ENCODE measurements at places on chromosomes 7 and 10. TPM values are rescaled to one million over a fixed set of nuclear protein-coding genes. Genes with fewer than 3 reads are reported as not detected.

The SFTPA2 gene
- total RNA-seq, result not detected

The SYT15B gene
- total RNA-seq, result 15.9 TPM

GRCh38 chr7:80860554-80860953, 58.3 kb downstream of the SEMA3C start:
- DNase-seq, result no peak

- DNase-seq, result no peak
These were observed 38.1 kb downstream of the EXOC6 start for GRCh38 chr10:92886334-92886961.

DNA sequence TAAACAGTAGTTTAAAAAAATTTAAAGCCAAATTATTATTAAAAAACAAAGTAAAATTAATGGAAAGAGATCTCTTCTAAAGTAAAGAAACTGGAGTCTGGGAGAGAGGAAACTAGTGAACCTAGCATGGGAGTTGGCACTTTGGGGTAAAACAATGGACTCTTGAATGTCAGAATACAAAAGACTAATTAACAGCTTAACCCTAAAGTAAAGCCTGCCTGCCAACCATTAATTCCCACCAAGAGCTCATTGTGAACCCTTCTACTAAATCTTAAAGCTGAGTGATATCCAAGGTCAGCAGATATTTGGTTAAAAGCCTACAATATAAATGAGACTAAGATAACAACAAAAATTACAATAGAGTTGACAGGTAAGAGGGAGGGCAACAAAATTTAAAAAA, 36.5 kb downstream of the KMT2C start:
- DNase-seq, result no peak

The BICC1 gene
- total RNA-seq, result 17.3 TPM

The LHFPL3 gene
- not detected for total RNA-seq

The TMEM243 gene
- 37.7 TPM for total RNA-seq

DNA sequence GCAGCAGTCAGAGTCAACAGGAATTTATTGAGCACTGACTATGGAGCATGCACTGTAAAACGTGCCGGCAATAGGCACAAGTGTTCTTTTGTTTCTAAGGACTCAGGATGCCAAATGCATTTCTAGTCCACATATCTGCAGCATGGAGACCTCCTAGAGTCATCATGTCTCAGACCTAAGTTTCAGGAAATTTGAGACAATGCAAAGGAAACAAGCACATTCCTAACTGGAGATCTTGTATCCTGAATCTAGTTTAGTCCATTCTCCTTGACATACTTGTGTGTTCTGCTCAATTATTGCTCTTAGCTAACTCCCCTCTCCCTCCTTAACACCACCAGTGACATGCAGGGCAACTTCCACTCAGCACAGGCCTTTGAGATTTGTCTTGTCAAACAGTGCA, 173.2 kb downstream of the ZNF438 start:
- no peak for DNase-seq

DNA sequence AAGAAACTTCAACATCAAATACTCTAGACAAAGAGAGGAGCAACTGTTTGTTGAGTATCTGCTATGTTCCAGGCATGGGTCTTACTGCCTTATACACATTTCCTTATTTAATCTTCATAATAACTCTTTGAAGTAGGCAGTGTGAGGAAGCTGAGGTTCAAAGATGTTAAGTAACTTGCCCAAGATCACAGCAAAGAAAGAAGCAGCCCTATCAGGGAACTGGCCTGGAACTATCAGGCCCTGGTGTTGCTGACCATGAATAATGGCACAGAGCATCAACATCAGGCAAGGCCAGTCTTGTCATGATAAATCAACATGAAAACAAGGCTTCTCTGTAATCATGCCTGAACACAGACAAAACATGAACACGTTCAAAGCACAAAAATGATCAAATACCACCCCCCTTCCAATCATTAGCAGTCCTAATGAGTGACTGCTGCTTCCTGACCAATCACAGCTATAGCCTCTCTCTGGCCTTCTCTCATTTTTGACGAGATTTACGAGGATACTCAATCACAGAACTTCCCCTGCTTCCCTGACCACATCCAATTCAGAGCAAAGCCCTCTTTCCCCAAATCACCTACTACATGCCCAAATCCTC, 2.3 kb downstream of the GSDME start:
- no peak for DNase-seq

DNA sequence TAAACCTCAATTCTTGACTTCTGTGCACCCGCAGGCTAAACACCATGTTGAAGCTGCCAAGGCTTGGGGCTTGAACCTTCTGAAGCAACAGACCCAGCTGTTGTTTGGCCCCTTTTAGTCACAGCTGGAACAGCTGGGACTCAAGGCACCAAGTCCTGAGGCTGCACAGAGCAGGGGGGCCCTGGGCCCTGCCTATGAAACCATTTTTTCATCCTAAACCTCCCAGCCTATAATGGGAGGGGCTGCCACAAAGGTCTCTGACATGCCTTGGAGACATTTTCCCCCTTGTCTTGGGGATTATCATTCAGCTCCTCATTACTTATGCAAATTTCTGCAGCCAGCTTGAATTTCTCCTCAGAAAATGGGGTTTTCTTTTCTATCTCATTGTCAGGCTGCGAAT, 31.8 kb downstream of the LMBR1 start:
- no peak for DNase-seq

DNA sequence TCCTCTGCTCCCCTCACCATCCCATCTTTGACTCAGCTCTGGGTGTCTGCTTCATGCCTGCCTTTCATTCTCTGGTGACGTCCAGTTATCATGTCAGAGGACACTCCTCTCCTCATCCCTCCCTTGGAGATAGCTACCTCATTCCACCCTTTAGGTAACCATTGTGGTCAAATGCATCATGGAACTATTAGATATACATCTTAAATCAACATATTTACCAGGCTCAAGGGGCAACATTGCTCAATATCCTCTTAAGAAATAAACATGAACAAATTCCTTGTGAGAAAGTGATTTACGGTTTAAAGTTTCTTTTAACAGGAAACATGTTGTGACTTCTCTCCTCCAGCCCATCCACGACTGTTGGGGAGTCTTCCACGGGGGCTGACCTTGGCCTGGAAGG, 511.6 kb upstream of the IGFBP3 start:
- DNase-seq, result no peak

DNA sequence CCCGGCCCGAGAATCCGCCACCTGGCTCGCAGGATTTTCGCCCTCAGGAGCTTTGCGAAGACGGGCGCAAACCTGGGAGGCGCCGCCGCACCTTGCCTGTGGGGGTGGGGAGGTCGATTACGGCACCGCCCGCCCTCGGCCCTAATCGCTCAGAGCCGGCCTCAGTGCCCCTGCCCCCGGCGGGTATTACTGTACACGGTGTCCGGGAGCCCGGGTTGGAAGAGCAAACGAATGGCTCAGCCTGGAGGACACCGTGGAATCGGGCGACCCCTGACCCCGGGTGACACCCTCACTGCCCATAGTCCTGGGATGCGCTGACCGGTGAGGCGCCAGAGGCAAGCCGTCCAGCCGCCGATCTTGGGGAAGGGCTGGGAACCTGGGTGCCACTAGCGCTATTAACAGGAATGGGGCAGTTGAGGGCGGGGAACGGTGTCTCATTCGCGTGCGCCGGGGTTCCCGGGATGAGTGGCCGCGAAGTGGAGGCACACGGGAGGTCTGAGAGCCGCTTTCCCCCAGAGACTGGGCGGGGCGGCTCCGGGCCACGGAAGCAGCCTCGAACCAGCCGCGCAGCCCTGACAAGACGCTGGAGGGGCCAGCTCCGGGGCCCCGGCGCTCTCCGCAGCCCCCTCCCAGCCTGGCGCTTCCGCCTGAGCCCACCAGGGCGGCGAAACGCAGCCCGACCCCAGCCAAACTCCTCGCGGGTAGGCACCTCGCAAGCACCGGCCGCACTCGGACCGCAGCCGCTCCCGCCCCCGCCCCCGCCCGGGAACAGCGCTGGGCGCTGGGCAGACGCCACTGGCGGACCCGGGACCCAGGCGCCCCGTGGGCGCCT, 167.5 kb downstream of the NRF1 start:
- no peak for DNase-seq

- DNase-seq, result no peak
These were observed 109.3 kb downstream of the ETV1 start for GRCh38 chr7:13879994-13880686.

The OR6V1 gene
- total RNA-seq, result not detected

The CYP2C19 gene
- total RNA-seq, result not detected

DNA sequence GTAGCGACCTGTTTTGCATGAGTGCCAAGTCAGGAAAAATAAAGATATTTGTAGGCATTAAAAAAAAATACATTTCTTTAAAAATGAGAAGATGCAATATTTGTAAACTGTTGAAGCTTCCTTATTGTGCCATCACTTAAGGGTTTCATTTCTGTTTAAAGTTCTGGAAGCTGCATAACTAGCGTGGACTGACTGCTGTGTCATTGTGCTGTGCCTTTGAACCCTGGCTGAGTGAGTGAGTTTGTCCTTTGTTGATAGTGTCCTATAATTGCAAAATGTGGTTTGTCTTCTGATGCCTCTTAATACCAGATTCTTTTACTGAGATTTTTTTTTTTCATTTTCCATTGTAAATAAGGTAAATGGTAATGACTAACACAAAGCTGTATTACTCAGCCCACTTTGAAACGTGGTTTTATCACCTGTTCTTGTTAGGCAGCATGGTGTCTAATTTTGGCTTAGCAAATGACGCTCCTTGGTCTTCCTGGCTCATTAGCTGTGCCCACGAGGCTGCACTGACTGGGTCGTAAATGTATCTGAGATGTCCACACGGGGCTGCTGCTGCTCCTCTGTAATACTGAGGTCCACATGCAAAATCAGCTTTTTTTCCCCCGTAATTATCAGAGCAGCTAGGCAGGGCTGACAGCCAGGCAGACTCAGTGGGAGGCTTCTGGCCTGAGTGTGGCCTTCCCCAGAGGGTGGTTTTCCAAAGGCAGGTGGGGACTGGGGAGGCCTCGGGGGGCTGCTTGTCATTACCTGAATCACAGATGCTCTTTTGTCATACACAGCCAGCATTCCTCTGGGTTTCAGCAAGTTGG, 14.8 kb downstream of the ZSCAN25 start:
- no peak for DNase-seq

DNA sequence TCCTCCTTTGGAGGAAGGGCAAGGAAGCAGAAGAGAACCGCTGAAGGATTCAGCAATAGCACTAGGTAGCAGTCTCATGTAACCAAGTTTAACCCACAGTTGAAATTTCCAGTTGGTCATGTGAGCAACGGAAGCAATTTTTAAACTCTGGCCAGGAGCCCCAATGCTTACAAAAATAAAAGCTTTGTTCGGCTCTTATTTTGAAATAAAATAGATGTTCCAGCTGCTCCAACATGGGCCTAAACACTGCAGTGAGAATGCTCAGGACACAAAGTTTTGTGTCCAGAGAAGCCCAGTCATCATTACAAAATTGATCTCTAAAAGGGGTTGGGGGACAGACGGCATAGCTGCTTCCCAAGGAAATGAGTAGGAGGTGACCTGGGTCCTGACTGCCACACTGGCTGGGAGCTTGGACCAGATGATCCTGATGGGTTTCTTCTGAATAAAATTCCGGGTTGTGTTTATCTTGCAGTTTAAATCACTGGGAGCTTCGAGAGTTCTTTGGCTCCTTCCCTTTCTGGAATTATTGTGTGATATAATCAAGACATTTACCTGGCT, 452 bp upstream of the TMEM140 start:
- DNase-seq, result no peak

GRCh38 chr10:7855205-7855604, 36.9 kb downstream of the TAF3 start:
- no peak for DNase-seq
